ENCODE measurements at places on chromosomes 7 and 10. TPM values are rescaled to one million over a fixed set of nuclear protein-coding genes. Genes with fewer than 3 reads are reported as not detected.

Gene ZNF503
- total RNA-seq = 11.9 TPM

Gene GIMAP4
- total RNA-seq = not detected

Gene TRPV5
- total RNA-seq = not detected

Gene NACAD
- 2.6 TPM for total RNA-seq

Gene TACC2
- 5.6 TPM for total RNA-seq

Gene SLC26A5
- not detected for total RNA-seq

Measured in fibroblast of villous mesenchyme (primary cell).